ENCODE measurements at places on chromosomes 1 and 21. TPM values are rescaled to one million over a fixed set of nuclear protein-coding genes. Genes with fewer than 3 reads are reported as not detected.

Gene CHIT1
- polyA plus RNA-seq, result not detected

Gene CLCA1
- not detected for polyA plus RNA-seq

GRCh38 chr21:46388896-46389295 lies 64.9 kb downstream of the PCNT start:
- H3K36me3 ChIP-seq, result peaks cover 93% of the 10 kb centered on the region
- no peak overlapping the region for H3K27ac ChIP-seq
- no peak overlapping the region for H3K4me3 ChIP-seq
- DNase-seq, result no peak

GRCh38 chr1:68201546-68202238 lies 30.6 kb downstream of the WLS start:
- H3K4me3 ChIP-seq, result no peak overlapping the region
- no peaks in the 10 kb centered on the region for H3K36me3 ChIP-seq
- no peaks in the 10 kb centered on the region for H3K27me3 ChIP-seq
- DNase-seq, result no peak
- no peaks in the 10 kb centered on the region for H3K4me1 ChIP-seq

DNA sequence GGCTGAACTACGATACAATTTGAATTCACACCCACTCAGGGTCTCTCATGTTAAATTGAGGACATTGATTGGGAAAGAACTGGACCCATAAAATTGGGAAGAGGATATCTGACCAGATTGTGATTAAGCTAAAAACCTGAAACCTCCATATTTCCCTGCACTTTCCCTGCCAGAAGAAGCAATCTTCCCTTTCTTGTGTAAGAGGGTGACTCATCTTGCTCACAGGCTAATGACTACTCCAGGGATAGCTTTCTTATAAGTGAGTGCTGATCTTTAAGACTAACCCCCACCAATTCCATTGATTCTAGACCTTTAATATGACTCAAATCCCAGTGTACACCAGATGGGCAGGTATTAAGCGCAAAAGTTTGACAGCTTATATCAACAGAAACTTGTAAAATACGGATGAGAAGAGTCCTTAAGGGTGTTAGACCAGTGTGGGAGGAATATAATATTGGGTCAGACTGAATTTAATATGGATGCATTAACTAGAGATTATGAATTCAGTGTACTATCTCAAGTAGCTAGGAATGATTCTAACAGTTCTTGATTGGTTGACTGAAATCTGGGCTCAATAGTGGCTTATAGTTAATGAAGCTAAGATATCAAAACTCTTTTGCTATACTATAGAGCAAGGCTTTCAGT lies 12.1 kb upstream of the SGIP1 start:
- no peak for DNase-seq
- no peak overlapping the region for H3K27ac ChIP-seq
- H3K4me3 ChIP-seq, result no peak overlapping the region
- H3K36me3 ChIP-seq, result no peaks in the 10 kb centered on the region
- no peaks in the 10 kb centered on the region for H3K4me1 ChIP-seq
